ENCODE measurements at places on chromosomes 4 and X. TPM values are rescaled to one million over a fixed set of nuclear protein-coding genes. Genes with fewer than 3 reads are reported as not detected.

DNA sequence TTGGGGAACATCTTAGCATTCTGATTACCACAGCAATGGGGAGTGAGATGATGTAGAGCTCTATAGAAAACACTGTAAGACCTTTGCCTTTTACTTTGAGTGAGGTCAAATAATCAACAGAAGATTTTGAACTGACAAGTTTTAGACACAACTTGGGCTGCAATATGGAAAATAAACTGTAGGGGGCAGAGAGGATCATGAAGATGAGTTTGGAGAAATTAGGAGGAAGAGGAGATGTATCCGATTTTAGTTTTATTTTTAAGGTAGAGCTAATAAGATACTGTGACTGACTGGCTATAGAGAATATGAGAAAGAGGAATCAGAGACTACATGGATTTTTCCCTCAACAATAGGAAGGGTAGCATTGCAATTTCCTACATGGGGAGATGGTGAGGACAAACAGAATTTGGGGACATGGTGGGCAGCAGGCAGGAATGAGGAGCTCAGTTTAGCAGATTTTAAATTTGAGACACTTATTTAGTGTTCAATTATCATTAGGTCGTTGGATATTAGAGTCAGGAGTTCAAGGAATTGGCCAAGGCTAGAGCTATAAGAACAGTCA is 563.1 kb downstream of the INPP4B start:
- H3K27me3 ChIP-seq: no peaks in the 10 kb centered on the region
- DNase-seq: peak; percentile 39
- H3K4me1 ChIP-seq: peaks cover 3% of the 10 kb centered on the region
- H3K36me3 ChIP-seq: no peaks in the 10 kb centered on the region

DNA sequence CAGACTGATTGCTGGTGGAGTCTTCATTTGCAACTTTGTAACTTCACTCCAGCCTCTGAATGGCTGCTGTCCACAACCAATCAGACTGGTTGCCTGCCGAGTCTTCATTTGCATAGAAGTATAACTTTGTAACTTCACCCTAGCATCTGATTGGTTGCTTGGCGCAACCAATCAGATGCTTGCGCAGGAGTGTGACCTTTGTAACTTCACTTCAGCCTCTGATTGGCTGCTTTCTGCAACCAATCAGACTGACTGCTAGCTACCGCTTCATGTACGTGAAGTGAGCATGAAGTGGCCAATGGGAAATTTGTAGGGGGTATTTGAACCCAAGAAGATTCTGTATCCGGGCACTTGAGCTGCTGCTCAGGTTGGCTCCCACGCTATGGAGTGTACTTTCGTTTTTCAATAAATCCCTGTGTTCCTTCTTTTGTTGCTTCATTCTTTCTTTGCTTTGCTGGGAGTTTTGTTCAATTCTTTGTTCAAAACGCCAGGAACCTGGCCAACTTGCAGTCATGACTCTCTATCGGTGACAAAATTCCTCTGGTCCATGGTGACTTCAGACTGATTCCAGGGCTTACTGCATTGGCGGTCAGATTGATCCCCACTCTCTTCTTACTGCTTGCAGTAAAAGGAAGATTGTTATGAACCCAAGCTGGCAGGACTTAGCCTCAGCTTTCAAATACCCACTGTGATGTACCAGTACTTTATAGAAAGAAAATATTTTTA is 46.4 kb upstream of the FGG start:
- no peaks in the 10 kb centered on the region for H3K4me1 ChIP-seq
- DNase-seq: no peak
- peaks cover 2% of the 10 kb centered on the region for H3K27me3 ChIP-seq
- H3K27ac ChIP-seq: no peak overlapping the region
- H3K4me3 ChIP-seq: no peak overlapping the region
- no peaks in the 10 kb centered on the region for H3K36me3 ChIP-seq

GRCh38 chrX:44506678-44507077 is 36.0 kb downstream of the FUNDC1 start:
- H3K4me1 ChIP-seq: no peaks in the 10 kb centered on the region
- no peak overlapping the region for H3K4me3 ChIP-seq
- no peaks in the 10 kb centered on the region for H3K27me3 ChIP-seq
- no peaks in the 10 kb centered on the region for H3K36me3 ChIP-seq

DNA sequence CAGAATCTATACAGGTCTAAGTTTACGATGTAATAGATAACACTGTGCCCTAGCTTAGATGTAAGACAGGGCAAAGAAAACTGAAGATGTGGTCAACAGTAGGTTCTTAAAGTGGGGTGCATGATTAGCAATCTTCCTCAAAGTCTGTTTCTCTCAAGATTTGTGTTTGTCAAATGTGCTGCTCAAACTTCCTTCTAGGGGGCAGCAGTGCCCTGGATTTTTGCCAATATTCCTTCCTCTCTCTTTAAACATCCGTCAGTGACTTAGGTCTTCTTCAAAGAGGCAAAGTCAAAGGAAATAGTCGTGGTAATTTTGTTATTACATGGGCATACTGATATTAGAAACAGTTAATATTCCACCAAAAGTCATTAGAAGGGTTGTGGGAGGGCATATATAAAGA is 4.2 kb upstream of the PDHA2 start:
- no peaks in the 10 kb centered on the region for H3K4me1 ChIP-seq
- no peaks in the 10 kb centered on the region for H3K27me3 ChIP-seq
- H3K27ac ChIP-seq: no peak overlapping the region
- no peak for DNase-seq

- H3K27me3 ChIP-seq: no peaks in the 10 kb centered on the region
- H3K4me3 ChIP-seq: no peak overlapping the region
- H3K27ac ChIP-seq: no peak overlapping the region
- no peak for DNase-seq
- no peaks in the 10 kb centered on the region for H3K4me1 ChIP-seq
Measured at GRCh38 chr4:42570221-42570620, 86.7 kb downstream of the ATP8A1 start.

ETNPPL gene
- not detected for total RNA-seq

GRCh38 chr4:26372525-26373172 is 51.8 kb downstream of the RBPJ start:
- no peak overlapping the region for H3K27ac ChIP-seq
- peaks cover 9% of the 10 kb centered on the region for H3K27me3 ChIP-seq
- H3K36me3 ChIP-seq: no peaks in the 10 kb centered on the region
- no peak overlapping the region for H3K4me3 ChIP-seq
- DNase-seq: peak; percentile 42

DNA sequence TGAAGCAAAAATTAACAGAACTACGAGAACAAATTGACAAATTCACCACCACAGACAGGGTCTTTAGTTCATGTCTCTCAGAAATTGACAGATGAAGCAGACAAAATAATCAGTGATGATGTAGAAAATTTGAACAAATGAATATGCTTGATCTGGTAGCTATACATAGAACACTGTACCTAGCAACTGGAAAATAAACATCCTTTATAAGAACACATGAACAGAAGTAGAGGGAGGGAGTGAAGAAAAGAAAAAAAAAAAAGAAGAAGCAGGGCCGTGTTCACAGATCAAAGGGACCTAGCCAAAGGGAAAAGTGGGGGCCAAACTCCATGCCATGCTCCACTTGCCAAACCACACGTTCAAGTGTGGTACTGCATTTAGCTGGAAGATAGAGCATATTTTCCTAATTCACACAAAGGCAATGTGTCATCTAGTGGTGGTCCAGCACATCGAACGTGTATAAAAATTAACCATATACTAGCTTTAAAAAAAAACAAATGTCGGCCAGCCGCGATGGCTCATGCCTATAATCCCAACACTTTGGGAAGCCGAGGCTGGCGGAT is 5.6 kb upstream of the THOC2 start:
- no peak for DNase-seq
- H3K27me3 ChIP-seq: no peaks in the 10 kb centered on the region
- H3K27ac ChIP-seq: no peak overlapping the region
- no peak overlapping the region for H3K4me3 ChIP-seq
- H3K36me3 ChIP-seq: no peaks in the 10 kb centered on the region
- no peaks in the 10 kb centered on the region for H3K4me1 ChIP-seq

GAGE12J gene
- not detected for total RNA-seq

TRIM75 gene
- total RNA-seq: not detected

DNA sequence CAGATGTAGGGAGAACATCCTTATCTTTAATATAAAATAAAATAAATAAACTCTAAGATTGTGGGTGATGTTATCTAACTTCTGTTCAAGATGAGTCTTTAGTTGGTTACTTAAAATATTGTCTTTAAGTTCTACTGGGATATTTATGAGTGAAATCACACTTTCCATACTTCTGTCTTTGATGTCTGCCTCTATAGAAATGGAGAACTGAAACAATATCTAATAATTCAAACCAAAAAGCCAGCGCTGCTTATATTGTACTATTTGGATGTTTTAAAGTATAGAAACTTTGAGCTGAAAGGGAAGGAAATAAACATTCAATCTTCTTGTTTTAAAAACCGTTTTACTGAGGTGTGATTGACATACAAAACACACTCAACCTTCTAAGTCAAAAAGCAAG is 44.8 kb upstream of the RPS6KA3 start:
- H3K27me3 ChIP-seq: no peaks in the 10 kb centered on the region
- no peaks in the 10 kb centered on the region for H3K36me3 ChIP-seq
- peaks cover 3% of the 10 kb centered on the region for H3K4me1 ChIP-seq
- H3K4me3 ChIP-seq: no peak overlapping the region
- DNase-seq: no peak
- no peak overlapping the region for H3K27ac ChIP-seq

- no peak overlapping the region for H3K27ac ChIP-seq
- no peaks in the 10 kb centered on the region for H3K27me3 ChIP-seq
- no peak overlapping the region for H3K4me3 ChIP-seq
- no peak for DNase-seq
- no peaks in the 10 kb centered on the region for H3K36me3 ChIP-seq
- no peaks in the 10 kb centered on the region for H3K4me1 ChIP-seq
Measured at GRCh38 chr4:152301381-152301780, 234.5 kb downstream of the FBXW7 start.

GPR173 gene
- not detected for total RNA-seq

NOX1 gene
- not detected for total RNA-seq

GRCh38 chr4:146640465-146641061 is 1.9 kb downstream of the POU4F2 start:
- no peak for DNase-seq
- no peaks in the 10 kb centered on the region for H3K36me3 ChIP-seq
- H3K4me1 ChIP-seq: no peaks in the 10 kb centered on the region
- peaks cover 19% of the 10 kb centered on the region for H3K27me3 ChIP-seq
- H3K27ac ChIP-seq: no peak overlapping the region
- no peak overlapping the region for H3K4me3 ChIP-seq

GRCh38 chr4:107519053-107519452 is 201.0 kb downstream of the PAPSS1 start:
- no peak overlapping the region for H3K27ac ChIP-seq
- no peaks in the 10 kb centered on the region for H3K36me3 ChIP-seq
- H3K4me1 ChIP-seq: no peaks in the 10 kb centered on the region
- no peak overlapping the region for H3K4me3 ChIP-seq

MAD2L1 gene
- 8.2 TPM for total RNA-seq

GRCh38 chr4:5973033-5973432 is 45.2 kb downstream of the C4orf50 start:
- H3K27me3 ChIP-seq: no peaks in the 10 kb centered on the region
- DNase-seq: no peak
- H3K4me1 ChIP-seq: no peaks in the 10 kb centered on the region
- H3K27ac ChIP-seq: no peak overlapping the region
- no peak overlapping the region for H3K4me3 ChIP-seq
- H3K36me3 ChIP-seq: no peaks in the 10 kb centered on the region

DNA sequence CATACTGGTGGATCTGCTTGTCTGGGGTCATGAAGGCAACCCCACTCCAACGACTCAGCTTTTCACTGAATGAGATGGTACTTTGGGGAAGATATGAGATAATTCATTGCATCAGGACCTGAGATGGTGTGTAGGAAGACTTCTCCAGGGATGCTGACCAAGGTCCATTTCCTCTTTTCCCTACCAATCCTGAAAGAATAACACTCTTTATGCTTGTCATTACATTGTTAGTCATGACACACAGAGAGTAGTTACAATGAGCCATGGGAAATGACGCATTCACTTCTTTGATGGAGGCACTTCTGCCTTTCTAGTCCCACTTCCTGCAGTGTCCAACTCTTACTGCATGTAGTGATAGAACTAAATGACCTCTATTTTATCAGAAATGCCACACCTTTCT is 58.6 kb downstream of the AREG start:
- no peaks in the 10 kb centered on the region for H3K4me1 ChIP-seq
- H3K4me3 ChIP-seq: no peak overlapping the region
- H3K36me3 ChIP-seq: no peaks in the 10 kb centered on the region
- H3K27me3 ChIP-seq: peaks cover 15% of the 10 kb centered on the region

GRCh38 chr4:101596781-101597552 is 193.6 kb upstream of the BANK1 start:
- no peak overlapping the region for H3K27ac ChIP-seq
- DNase-seq: peak; percentile 18
- H3K27me3 ChIP-seq: no peaks in the 10 kb centered on the region
- no peaks in the 10 kb centered on the region for H3K4me1 ChIP-seq

BCOR gene
- 45.5 TPM for total RNA-seq

DNA sequence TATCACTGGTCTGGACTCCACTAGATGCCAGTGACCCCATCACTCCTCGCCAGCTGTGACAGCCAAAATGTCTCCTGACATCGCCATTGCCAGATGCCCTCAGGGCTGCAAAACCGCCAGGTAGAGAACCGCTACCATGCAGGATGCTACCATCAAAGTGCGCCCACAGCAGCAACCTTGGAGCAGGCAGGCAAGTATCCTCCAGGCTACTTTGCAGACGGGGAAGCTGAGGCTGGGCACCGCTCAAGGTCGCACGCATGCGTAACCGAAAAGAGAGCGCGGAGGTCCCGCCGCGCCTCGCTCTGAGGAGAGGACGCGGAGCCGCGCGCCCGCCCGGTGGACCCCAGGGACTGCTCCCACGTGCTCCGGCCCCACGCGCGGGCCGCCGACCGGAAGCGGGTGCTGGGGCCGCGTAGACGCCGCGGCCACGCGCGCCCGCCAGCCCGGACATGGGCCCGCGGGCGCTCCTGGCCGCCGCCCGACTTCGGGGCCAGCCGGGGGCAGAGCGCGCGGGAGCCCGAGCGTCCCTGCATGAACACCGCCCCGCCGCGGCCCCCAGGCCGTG is at the start of gene STS:
STS (plus strand) TSS at position 300 of the 565 bp plus-strand sequence. CDS start 105,488 bp downstream, outside the sequence.
- peak within 1 kb of the TSS; percentile 100 for H3K4me3 ChIP-seq
- peak; percentile 11 for DNase-seq
- peaks cover 11% of the 10 kb centered on the region for H3K4me1 ChIP-seq
- no peaks in the 10 kb centered on the region for H3K36me3 ChIP-seq
- H3K27me3 ChIP-seq: no peaks in the 10 kb centered on the region

TGIF2LX gene
- not detected for total RNA-seq

HPSE gene
- 4.5 TPM for total RNA-seq

GRCh38 chr4:1200425-1201035 is 28.1 kb upstream of the SPON2 start:
- H3K4me1 ChIP-seq: peaks cover 88% of the 10 kb centered on the region
- H3K27me3 ChIP-seq: no peaks in the 10 kb centered on the region
- peak overlapping the region; percentile 92 for H3K27ac ChIP-seq

- H3K27ac ChIP-seq: no peak overlapping the region
- no peak overlapping the region for H3K4me3 ChIP-seq
- no peaks in the 10 kb centered on the region for H3K27me3 ChIP-seq
- H3K36me3 ChIP-seq: no peaks in the 10 kb centered on the region
- H3K4me1 ChIP-seq: peaks cover 9% of the 10 kb centered on the region
- no peak for DNase-seq
Measured at GRCh38 chrX:136195247-136195646, 47.9 kb downstream of the FHL1 start.

- no peaks in the 10 kb centered on the region for H3K36me3 ChIP-seq
- DNase-seq: no peak
- H3K4me3 ChIP-seq: no peak overlapping the region
- no peaks in the 10 kb centered on the region for H3K27me3 ChIP-seq
Measured at GRCh38 chr4:4913628-4914027, 54.2 kb downstream of the MSX1 start.

All from T-cell (primary cell).